A549 treated with Mapracorat at 1 μM for 4 hours (cell line): ENCODE measurements at places on chromosomes 4 and X. TPM values are rescaled to one million over a fixed set of nuclear protein-coding genes. Genes with fewer than 3 reads are reported as not detected.

Gene SOD3
- total RNA-seq, result not detected in 5 replicates

Gene GPR34
- total RNA-seq, result 0.11 TPM in 1 of 5 replicates, not detected in the others

Gene UPF3B
- total RNA-seq, result 17.3 to 23.5 TPM (median 18.9 TPM) in 5 replicates

Gene TRIM75
- not detected in 5 replicates for total RNA-seq

Gene DUSP9
- total RNA-seq, result 0.89 to 1.9 TPM (median 1.4 TPM) in 5 replicates

Gene GJB1
- 0.09 to 0.13 TPM (median 0.10 TPM) in 3 of 5 replicates, not detected in the others for total RNA-seq

Gene TRPC3
- 0.06 to 0.12 TPM (median 0.07 TPM) in 3 of 5 replicates, not detected in the others for total RNA-seq

Gene TENM3
- 0.86 to 1.9 TPM (median 1.5 TPM) in 5 replicates for total RNA-seq

Gene GAGE2A
- total RNA-seq, result not detected in 5 replicates

Gene DCAF8L2
- not detected in 5 replicates for total RNA-seq

Gene SSX1
- not detected in 5 replicates for total RNA-seq

Gene EGFL6
- total RNA-seq, result not detected in 5 replicates

Gene ATRX
- total RNA-seq, result 14.4 to 20.9 TPM (median 18.5 TPM) in 5 replicates

Gene SLC2A9
- 0.61 to 0.86 TPM (median 0.62 TPM) in 5 replicates for total RNA-seq

Gene HSFX1
- total RNA-seq, result 0.09 to 0.53 TPM (median 0.24 TPM) in 5 replicates

Gene F8A2
- total RNA-seq, result not detected in 5 replicates

Gene NCAPG
- 22.1 to 28.9 TPM (median 26.7 TPM) in 5 replicates for total RNA-seq

Gene POU4F2
- total RNA-seq, result not detected in 5 replicates
